ENCODE measurements at places on chromosomes 13 and 19.

- DNase-seq = no peak
Measured at GRCh38 chr13:23621316-23621645, 51.1 kb downstream of the TNFRSF19 start.

DNA sequence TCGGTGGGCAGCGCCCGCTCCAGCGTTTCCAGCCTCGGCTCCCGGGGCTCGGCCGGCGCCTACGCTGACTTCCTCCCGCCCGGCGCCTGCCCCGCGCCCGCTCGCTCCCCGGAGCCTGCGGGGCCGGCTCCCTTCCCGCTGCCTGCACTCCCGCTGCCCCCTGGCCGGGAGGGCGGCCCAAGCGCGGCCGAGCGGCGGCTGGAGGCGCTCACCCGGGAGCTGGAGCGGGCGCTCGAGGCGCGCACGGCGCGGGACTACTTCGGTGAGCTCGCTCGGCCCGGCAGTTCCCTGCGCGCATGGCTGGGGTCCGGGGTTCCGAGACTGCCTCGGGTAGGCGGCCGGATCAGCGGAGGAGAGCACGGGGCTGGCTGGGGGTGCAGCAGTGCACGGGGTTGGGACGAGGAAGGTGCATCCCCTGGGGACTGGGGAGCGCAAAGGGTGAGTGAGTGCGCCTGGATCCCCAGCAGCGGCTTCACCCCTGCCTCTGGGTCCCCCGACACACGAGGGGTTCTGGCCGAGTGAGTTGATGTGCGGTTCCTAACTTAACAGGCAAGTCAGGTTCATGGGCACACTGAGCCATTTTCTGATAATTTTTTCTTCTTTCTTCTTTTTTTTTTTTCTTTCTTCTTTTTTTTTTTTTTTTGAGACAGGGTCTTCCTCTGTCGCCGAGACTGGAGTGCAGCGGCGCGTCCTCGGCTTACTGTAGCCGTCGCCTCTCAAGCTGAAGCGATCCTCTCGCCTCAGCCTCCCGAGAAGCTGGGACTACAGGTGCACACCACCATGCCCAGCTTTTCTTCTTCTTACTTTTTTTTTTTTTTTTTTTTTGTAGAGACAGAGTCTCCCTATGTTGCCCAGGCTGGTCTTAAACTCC lies 1.1 kb downstream of the WTIP start:
- no peak for DNase-seq

DNA sequence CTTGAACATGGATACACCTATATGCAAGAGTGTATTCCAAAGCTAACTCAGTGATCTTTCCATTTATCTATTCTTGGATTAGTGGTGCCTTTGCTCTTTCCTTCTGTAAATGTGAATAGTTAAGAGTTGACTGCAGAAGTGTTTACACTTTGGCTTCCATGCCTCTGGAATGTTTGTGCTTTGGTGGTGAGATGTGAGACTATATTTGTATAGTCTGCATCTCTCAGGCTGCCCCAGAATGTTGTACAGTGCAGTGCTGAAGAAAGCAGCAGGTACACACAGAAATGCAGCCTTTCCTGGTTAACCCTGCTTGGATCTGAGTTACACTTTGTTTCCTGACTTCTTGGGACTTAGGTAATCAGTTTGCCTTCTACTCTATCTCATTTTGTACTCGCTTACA lies 90.2 kb downstream of the DNAJC15 start:
- no peak for DNase-seq

GRCh38 chr19:53772943-53773342 lies 51.2 kb downstream of the NLRP12 start:
- peak; percentile 45 for DNase-seq

GRCh38 chr19:4380254-4380727 lies 20.1 kb downstream of the SH3GL1 start:
- peak; percentile 65 for DNase-seq

GRCh38 chr19:21317821-21318220 lies 11.4 kb downstream of the ZNF708 start:
- no peak for DNase-seq

DNA sequence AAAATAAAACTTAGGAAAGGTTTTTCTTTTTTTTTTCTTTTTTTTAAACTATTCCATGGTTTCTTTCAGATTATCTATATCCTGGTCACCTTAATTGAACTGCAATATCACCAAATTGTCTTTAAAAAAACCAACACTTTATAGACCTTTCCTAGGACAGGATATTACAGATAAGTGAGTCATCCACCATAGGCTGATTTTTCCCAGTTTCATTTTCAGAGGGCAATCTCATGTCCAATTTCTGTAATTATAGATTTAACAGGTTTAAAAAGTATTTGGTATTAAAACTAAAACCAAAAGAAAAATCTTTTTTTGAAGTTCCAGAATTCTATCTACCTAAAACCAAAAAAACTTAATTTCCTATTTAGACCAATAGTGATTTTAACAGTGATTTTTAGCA lies 13.2 kb downstream of the SPART start:
- DNase-seq = no peak

GRCh38 chr13:48750588-48751383 lies 97.1 kb downstream of the CYSLTR2 start:
- DNase-seq = no peak

- DNase-seq = peak; percentile 87
Measured at GRCh38 chr19:10269333-10270179, 1.4 kb upstream of the ICAM1 start.

DNA sequence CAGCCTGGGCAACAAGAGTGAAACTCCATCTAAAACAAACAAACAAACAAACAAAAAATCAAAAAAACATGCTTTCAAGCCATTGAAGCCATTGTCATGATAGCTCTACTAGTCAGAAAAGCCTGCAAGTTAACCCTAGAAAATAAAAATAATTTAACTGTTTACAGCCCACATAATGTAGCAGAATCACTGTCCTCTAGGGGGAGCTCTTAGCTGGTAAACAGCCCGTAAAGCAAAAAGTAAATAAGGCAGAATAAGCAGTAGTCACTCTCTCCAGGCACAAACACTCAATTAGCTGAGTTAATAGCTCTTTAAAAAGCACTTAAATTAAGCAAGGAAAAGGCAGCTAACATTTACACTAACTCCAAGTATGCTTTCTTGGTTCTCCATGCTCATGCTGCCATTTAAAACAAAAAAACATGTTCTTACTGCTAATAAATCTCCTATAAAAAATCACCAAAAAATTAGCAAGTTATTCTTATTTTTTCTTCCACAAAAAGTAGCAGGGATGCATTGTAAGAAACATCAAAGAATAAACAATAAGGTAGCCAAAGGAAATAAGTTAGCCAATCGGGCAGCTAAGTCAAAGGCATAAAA lies 11.3 kb downstream of the LILRB4 start:
- no peak for DNase-seq

DNA sequence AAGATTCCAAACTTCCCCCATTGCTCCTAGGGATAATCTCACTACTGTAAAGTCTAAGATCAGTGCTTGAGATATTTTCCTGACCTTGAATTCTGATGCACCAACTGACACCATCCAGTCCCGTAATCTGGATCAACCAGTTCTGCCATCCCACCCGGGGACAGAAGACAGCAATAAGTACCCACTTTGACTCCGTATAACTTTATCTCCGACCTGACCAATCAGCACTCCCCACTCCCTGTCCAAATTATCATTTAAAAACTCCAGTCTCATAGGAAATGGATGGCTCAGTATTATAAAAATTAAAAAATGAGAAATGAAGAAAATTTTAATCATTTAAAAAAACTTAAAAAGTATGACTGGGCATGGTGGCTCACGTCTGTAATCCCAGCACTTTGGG lies 61.4 kb upstream of the ABCC4 start:
- DNase-seq = no peak

DNA sequence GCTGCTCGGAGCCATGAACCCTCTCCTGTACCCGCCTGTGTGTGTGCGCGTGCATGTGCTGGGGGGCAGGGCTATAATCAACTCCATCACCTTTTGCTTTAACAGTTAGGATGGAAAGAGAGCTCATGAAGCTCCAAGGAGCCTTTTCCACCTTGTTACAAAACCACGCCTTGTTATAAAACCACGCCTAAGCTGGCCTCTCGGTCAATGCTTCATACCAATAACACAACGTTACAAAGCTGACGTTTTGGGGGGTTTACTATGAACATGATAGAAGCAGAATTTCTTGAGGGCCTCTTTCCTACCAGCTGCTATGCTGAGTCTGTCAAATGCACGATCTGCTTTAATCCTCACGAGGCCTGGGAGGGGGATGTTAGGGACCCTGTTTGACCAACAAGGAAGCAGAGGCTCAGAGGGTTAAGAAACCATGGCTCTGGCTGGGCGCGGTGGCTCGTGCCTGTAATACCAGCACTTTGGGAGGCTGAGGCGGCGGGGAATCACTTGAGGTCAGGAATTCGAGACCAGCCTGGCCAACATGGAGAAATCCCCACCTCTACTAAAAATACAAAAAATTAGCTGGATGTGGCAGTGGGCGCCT lies 11.9 kb downstream of the CAPS start:
- no peak for DNase-seq

DNA sequence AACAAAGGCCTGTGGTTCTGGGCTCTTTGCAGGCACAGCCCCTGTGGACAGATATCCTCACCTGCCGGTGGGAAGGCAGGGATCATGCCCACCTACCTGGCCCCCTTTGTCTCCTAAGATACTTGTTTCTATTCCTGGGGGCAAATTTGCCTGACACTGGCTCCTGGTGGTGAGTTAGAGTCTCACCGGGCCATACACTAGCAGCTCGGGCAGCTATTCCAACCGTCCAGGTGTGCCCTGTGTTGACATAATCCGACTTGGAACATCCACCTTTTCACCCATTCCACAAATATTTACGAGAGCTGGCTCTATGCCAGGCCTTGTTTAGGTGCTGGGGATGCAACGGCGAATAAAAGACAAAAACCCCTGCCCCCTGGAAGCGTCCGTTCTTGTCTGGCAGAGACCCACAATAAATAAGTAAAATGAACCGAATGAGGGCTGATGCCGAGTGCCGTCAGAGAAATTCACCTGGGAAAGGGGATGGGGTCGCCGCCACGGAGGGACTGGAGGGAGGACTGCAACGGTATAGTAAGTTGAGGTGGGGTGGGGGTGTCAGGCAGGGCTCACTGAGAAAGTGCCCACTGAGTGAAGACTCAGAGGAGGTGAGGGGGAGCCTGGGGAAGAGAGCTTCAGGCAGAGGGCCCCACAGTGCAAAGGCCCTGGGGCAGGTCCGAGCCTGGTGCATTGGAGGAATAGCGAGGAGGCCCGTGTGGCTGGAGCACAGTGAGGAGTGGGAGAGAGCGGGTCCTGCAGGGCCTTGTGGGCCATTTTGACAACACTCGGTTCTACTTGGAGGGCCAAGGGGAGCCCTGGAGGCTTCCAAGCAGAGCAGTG lies 43.2 kb upstream of the RANBP3 start:
- no peak for DNase-seq

GRCh38 chr19:10532457-10532856 lies 11.2 kb upstream of the ATG4D start:
- DNase-seq = no peak

DNA sequence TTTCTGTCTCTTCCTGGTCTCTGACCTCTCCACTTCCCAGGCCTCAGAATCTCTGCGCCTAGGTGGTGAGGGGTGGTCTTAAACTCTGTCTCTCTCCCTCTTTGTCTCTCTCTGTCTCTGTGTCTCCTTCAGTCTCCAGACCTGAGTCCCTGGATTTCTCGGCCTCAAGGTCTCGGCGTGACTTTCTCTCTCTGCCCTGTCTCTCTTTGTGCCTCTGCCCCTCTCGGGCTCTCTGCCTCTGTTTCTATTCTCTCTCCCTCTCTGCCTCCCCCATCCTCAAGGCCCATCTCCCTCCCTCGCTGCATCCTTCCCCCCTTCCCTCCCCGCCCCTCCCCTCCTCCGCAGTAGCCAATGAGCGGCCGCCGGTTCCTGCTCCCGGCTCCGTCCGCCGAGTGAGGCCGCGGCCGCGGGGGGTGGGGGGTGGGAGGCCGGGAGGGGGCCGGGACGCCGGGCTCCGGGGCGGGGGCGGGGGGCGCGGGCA lies at the start of gene CACNG7:
Gene CACNG7, plus strand, starts transcription at position 344 of the 481 bp plus-strand sequence. CDS start 3,554 bp downstream, outside the sequence.
- DNase-seq = no peak

DNA sequence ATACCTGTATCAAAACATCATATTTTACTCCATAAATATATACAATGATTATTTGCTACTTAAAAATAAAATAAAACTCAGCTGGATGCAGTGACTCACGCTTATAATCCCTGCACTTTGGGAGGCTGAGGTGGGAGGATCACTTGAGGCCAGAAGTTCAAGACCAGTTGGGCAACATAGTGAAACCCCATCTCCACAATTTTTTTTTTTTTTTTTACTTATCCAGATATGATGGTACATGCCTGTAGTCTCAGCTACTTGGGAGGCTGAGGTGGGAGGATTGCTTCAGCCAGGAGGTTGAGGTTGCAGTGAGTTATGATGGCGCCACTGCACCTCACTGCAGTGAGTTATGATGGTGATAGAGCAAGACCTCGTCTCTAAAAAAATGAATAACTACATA lies 22.4 kb downstream of the POU2F2 start:
- DNase-seq = no peak

DNA sequence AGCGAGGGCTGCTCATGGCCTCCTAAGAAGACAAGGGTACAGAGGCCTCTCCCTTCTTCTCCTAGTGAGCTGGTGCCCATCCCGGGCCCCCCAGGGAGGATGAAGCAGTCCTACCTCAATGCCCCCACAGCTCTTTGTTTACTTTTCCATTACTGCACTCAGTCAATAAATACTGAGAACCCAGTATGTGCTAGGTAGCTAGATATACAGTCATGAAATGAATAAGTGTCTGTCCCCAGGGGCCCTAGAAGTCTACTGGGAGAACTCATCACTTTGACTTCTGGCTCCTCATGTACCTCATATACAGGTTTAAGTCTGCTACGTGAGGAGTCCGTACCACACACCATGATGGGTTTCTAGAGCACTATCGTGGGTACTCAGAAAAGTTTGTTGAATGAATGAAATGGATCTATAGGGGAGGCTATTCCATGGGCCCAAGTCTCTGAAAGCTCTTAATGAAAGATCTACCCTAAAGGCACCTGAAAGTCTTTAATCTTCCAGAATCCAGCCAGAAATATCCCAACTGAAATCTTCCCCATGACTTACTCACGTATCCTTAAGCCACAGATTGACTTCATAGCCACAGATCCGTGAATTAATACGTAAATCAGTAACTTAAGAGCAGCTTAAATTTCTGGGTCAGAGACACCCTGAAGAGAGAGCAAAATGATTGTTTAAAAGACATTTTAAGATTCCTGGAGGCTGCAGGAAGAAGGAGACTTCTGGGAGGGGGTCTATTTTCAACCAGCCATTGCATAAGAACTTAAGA lies 51.6 kb upstream of the POMP start:
- no peak for DNase-seq

- peak; percentile 63 for DNase-seq
Measured at GRCh38 chr19:14347999-14348889, 33.0 kb upstream of the ADGRE5 start.

GRCh38 chr13:113914333-113915011 lies 50.6 kb upstream of the GAS6 start:
- no peak for DNase-seq

DNA sequence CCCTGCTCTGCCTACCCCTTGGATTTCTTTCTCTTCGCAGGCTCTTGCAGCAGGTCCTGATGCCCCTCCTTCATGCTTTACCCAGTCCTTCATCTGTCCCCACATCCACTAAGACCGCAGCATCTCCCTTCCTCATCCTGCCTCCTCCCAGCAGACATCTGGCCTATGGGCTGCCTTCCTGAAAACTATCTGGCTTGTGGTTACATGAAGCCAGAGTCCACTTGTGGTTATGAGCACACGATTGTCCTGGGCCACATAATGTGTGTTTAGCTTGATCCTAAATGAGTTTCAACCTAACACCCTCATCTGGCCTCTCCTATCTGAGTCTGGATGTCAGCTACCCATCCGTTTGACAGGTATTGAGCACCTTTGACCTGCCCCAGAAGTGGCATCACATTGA lies 5.5 kb upstream of the ZNF175 start:
- DNase-seq = no peak

- DNase-seq = no peak
Measured at GRCh38 chr19:8552810-8553209, 24.4 kb downstream of the MYO1F start.

- no peak for DNase-seq
Measured at GRCh38 chr13:26386026-26386425, 132.1 kb downstream of the CDK8 start.

Data from activated CD4-positive, alpha-beta T cell treated with anti-CD3 and anti-CD28 coated beads, Interleukin-2, amount 50 U/mL, for 1 hour (primary cell).